Esophagus squamous epithelium (tissue), 5 donors: ENCODE measurements at places on chromosomes 12 and 14.

- no peak for DNase-seq
Observed at GRCh38 chr12:90071996-90072395, 363.4 kb upstream of the ATP2B1 start.

- no peak for DNase-seq
Observed at GRCh38 chr14:91409928-91410718, 7.5 kb downstream of the CCDC88C start.

- no peak for DNase-seq
Observed at GRCh38 chr12:25263594-25263993, 12.9 kb upstream of the KRAS start.

- DNase-seq, result no peak
Observed at GRCh38 chr12:14995583-14996425, 23.0 kb downstream of the PDE6H start.

DNA sequence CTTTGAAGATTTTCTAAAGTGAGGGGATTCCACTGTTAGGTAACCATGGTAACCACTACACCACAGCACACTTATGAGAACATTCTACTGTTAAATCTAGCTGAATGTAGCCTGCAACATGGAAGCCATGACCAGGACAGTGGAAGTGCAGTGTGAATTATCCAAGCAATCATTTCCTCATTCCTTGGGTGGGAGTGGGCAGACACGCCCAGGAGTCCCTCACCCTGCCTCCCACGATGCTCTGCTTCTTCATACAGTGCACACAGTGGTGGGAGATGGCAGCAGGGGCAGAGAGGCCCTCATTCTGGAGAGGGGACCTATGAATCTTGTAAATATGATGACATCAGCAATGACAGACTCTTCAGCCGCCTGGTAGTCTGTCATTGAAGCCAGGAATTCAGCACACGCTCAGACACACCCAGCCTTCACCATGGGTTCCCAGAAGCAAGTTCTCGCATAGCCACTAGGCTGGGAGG lies 70.1 kb upstream of the HOXC13 start:
- DNase-seq, result no peak

- no peak for DNase-seq
Observed at GRCh38 chr12:96500693-96501092, 11.3 kb downstream of the CFAP54 start.

DNA sequence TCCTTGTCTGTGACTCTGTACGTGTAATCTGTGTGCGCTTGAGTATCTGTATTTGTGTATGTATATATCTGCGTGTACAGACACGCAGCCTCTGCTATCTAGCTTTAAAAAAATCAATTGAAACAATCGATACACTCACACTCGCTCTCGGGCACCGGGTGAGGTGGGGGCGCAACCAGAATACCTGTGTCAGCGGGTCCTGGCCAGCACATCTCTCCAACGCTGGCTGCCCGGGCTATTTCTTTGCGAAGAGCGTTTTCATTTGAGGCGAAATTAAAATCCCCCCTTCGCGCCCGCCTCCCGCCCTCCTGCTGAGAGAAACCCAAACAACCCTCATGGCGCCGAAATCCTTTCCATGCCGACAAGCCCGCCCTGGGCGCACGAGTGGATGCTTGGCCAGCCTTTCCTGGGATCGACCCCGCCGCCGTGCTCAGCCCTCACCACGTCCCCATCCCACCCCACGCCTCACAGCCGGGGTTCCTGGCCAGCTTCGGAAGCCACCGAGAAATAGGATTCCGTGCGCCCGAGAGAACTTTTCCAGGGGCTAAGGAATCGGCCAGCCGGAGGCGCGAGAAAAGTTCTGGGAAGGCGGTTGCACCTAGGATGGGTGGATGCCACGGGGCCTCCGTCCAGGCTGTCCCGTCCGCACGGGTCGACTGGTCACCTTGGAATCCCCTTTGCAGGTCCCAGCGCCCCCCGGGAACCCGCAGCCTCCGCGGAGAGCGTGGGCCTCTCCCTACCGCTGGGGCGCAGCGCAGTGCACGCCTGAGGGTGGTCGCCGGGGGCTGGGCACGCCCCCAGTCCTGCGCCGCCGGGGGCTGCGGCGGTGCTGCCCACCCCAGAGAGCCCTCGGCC lies 1.0 kb downstream of the ZDHHC22 start:
- DNase-seq, result no peak

GRCh38 chr12:113245695-113246477 lies 24.6 kb downstream of the TPCN1 start:
- no peak for DNase-seq

- DNase-seq, result no peak
Observed at GRCh38 chr12:121875582-121875981, 13.0 kb upstream of the PSMD9 start.

- no peak for DNase-seq
Observed at GRCh38 chr14:79643132-79643531, 568.2 kb downstream of the DIO2 start.

DNA sequence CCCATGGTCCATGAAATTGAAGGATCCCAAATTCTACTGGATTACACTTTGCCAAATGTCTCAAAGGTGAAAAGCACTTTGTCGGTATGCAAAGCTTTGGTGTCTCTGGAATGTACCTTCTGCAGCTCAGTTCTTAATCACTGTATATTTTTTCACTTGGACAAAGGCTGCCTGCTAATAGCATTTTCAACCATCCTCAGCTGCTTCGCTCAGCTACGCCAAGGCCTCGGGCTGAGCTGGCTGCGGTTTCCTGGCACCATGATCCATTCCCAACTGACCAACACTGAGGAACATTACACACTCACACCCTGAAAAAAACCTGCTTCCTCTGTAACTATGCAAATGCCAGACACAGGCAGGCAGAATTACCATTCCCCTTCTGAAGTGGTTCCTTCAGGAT lies 335.2 kb downstream of the DPF3 start:
- DNase-seq, result no peak

DNA sequence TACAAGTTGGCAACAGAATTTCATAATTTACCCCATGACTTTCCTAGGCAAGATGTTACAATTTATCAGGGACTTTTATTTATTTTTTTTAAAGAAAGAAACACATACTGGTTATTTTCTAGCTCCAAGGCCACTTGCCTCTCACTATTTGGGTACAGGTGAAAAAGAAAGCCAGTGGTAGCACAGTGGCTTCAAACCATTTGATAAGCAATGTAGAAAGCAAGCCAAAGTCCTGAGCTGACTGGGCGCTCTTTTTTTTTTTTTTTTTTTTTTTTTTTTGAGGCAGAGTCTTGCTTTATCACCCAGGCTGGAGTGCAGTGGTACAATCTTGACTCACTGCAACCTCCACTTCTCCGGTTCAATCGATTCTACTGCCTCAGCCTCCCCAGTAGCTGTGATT lies 73.3 kb downstream of the STXBP6 start:
- no peak for DNase-seq

DNA sequence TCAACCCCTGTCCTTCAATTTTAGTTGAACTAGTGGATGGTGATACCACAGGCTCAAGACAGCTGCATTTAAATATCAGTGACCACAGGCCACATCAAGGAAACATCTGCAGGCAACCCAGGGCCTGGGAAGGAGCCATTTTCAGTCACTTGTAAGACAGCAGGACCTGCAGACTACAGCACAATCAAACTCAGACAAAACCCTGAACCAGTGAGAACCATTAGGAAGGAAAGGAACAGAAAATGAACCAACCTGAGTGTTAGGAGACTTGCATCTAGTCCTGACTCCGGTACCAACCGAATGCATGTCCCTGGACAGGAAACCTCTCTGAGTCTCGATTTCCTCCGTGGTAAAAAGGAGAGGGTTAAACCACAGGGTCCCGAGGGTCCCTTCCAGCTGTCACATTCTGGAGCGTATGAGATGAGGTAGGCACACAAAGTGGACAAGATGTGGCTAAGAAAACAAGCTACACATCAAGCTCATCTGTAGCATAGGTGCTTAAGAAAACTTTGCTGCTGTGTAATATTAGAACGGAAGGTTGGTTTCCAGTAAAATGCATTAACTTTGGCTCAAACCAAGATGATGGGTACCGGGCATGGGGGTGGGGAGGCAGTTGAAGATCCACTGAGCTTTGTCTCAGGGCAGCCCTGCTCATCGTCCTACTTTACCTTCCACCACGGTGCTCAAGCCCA lies 1.6 kb upstream of the CDKN1B start:
- DNase-seq, result no peak

GRCh38 chr12:91033251-91033650 lies 24.6 kb downstream of the KERA start:
- no peak for DNase-seq

DNA sequence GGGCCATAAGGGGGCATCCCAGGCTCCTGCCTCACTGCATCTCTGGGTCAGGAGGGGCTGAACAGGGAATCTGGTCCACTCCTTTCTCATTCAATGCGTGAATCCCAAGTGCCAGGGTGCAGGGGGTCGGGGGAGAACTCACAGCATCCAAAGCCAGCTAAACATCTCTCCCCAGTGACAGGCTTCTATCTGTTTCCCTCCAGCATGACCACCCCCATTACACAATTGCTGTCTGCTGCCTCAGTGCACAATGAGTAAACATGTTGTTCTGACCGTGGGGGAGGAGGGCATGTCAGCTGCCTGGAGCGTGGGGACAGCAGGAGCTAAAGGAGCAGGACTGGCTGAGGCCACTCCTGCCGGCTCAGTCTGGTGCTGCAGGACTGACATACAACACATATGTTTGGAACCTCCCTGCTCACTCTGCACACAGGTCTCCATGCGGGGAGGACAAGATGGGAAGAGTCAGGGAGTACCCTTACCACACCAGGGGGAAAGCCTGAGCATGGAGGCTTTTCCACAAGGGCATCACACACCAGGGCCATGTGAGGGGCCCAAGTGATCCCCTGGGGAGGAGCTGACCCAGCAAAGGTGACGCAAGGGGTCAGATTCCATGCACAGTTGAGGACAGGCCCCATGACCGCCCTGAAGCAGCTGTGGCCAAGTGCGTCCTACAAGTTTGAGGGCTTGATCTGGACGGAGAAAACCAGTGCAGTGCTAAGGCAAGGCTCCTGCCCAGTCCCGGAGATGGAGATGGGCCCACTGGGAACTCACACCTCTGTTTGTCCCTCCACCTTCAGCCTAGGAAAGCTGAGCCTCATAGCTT lies 1.4 kb downstream of the TNS2 start:
- no peak for DNase-seq

- DNase-seq, result no peak
Observed at GRCh38 chr12:89160716-89161123, 191.6 kb downstream of the DUSP6 start.

DNA sequence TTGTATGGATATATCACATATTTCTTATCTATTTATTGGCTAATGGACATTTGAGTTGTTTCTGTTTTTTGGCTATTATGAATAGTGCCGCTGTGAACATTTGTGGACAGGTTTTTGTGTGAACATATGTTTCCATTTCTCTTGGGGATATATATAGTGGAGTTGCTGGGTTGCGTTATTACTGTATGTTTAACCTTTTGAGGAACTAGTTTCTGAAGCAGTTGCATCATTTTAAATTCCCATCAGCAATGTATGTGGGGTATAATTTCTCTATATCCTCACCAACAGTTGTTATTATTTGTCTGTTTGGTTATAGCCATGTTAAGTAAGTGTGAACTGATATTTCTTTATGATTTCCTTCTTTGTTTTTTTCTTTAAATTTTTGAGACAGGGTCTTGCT lies 10.7 kb downstream of the TCTN2 start:
- no peak for DNase-seq

GRCh38 chr14:26276757-26277156 lies 321.1 kb downstream of the NOVA1 start:
- no peak for DNase-seq

DNA sequence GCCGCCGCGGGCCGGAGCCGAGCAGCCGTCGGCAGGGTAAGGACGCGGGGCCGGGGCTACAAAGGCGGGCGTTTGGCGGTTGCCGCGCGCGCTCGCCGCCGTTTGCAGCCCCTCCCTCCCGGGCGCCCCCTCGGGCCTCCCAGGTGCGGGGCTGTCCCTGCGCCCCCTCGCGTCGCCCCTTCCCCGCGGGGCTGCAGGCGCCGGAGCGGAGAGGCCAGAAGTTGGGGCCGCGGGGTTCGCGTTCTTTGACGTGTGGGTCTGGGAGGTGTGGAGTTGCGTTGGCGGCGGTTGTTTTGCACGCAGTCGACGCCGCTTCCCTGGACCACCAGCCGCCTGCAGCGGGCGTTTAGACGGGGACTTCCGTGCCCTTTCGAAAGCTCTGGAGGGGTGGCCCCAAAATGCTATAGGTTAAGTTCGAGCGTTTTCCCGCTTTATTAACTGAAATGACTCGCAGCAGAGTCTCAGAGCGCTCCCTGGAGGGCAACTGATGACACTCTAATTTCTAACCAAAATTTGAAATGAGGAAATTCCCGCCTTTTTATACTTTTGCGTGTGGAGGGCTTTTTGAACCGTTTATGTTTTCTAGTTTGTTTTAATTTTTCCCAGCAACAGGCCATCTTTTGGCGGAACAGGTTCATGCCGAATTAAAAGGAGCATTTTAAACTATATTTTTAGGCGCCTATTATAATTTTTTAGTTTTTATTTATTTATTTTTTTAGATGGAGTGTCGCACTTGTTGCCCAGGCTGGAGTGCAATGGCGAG lies 902 bp downstream of the TMPO start:
- peak; percentile 15 for DNase-seq

GRCh38 chr12:9037431-9037830 lies 48.1 kb downstream of the KLRG1 start:
- DNase-seq, result no peak

DNA sequence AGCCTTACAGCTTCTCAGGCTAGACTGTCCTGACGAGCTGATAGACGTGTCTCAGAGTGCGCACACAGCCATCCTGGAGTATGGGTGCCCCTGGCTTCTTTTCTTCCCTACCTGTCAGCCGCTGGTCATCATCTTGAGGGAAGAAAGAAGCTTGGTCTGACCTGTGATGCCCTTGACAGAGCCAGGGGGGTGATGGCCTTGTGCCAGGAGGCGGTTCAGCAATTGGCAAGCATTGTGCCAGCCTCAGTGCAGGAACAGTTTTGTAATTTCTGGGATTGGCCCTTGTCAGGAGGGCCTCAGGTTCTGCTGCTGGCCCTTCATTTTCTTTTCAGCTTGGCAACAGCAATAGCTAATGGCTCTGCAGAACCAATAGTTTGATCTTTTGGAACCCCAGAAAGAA lies 80.1 kb downstream of the ADCK1 start:
- no peak for DNase-seq

DNA sequence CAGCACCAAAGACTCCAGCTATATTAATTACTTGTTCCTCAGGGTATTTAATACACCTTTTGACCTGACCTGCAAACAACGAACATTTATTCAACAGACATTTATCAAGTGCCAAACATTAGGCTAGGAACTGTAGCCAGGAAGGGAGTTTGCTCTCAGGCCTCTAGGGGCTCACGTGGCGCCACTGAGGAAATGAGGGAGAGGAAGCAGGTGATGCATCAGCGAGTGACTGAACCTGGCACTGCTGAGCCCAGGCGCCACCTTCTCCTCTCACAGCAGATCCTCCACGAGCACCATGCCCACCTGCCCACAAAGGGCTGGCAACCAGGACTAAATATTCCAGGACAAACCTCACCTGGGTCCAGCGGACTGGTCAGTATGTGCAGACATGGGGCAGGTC lies 50.2 kb downstream of the SETD3 start:
- DNase-seq, result no peak

- DNase-seq, result no peak
Observed at GRCh38 chr12:52146822-52147366, 44.9 kb downstream of the KRT80 start.

- DNase-seq, result no peak
Observed at GRCh38 chr12:104314242-104314614, 10.7 kb downstream of the EID3 start.

GRCh38 chr14:78917462-78917861 lies 747.3 kb downstream of the NRXN3 start:
- DNase-seq, result no peak

GRCh38 chr12:12527820-12528296 lies 34.8 kb downstream of the DUSP16 start:
- no peak for DNase-seq

GRCh38 chr12:11958221-11959091 lies 112.3 kb upstream of the BCL2L14 start:
- DNase-seq, result no peak
